ENCODE measurements at places on chromosomes 1 and 21.

DNA sequence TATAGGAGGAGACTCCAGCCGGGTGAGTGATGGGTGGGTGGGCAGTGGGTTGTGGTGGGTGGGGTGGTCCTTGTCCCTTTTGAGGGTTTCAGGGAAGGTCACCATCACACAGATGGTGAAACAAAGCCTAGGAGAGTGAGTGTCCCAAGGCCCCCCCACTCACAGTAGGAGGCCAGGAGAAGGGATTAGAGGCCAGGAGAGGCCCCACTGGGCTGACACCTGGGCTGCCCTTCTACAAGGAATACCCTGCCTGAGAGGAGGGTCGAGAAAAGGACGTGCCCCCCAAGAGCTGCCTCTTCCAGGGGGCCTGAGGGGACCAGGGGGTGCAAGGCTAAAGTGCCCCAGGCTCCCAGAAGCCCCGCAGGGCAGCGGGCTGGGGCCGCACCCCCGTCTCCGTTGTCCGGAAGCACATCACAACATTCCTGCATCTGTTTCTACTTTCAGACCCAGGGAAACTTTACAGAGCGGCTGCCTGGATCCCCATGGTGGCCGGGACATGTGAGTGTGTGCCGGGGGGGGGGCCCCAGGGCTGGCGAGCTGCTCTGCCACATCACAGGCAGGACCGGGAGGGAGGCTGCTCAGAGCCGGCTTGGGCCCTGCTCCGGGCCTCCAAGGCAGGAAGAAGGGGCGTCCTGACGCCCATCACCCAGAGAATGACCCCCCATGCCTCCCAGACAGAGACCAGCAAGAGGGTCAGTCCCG is 68.2 kb downstream of the ARHGEF16 start:
- no peak for DNase-seq

DNA sequence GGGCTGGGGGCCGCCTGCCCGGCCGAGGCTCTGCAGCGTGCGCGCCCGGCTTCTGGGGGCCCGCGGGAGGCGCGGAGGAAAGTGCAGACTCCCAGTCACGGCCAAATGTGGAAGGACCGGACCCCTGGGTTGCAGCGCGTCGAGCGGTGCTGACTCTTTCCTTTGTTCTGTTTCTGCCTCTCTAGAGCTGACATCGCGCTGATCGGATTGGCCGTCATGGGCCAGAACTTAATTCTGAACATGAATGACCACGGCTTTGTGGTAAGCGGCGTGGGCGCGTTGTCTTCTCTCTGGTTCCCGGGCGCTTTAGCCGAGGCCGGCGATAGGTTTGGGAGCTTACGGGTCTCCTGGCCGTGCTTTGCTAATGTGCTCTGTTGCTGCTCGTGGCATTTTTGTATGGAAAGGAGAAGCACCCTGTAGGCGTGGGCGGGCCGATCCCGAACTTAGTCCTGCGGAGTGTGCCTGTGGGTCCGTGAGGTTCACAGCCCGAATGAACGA is 629 bp downstream of the PGD start:
- peak; percentile 39 for DNase-seq

GRCh38 chr1:214125819-214126218 is 138.0 kb downstream of the PROX1 start:
- DNase-seq, result no peak

- DNase-seq, result peak; percentile 4
These were observed 87.5 kb downstream of the COP1 start for GRCh38 chr1:176119549-176119948.

DNA sequence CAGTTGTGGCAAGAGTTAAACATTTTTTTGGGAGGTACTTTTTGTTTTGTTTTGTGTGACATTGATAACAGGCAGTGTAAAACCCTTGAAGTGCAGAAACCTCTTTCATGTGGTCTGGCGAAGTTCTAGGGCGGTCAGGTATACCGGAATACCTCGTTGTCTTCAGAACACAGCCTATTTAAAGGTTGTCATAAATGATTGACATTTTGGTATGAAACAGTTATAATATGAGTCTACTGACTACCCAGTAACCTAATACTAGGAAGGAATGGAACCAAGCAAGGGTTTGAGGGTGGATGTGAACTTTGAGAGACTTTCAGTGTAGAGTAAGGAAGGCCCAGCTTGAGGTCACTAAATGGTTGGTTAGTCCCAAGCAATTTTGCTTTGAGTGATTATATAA is 40.5 kb downstream of the PATJ start:
- DNase-seq, result peak; percentile 56

DNA sequence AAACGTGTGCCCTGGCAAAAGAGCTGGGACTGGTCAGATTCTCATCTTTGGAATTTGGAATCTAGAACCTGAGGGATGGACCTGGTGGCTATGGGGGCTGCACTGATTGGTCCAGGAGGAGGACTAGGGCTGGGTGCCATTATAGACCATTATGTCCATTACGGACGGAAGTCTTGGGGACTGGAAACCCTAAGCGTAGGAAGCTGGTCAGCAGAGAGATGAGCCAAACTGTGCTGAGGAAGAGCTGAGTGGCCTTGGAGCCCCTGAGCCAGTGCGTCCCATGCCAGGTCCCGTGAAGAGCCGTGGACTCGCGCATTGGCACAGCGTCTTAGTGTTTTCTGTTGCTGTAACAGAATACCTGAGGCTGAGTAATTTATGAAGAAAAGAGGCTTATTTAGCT is 10.0 kb downstream of the MRAP start:
- DNase-seq, result no peak

DNA sequence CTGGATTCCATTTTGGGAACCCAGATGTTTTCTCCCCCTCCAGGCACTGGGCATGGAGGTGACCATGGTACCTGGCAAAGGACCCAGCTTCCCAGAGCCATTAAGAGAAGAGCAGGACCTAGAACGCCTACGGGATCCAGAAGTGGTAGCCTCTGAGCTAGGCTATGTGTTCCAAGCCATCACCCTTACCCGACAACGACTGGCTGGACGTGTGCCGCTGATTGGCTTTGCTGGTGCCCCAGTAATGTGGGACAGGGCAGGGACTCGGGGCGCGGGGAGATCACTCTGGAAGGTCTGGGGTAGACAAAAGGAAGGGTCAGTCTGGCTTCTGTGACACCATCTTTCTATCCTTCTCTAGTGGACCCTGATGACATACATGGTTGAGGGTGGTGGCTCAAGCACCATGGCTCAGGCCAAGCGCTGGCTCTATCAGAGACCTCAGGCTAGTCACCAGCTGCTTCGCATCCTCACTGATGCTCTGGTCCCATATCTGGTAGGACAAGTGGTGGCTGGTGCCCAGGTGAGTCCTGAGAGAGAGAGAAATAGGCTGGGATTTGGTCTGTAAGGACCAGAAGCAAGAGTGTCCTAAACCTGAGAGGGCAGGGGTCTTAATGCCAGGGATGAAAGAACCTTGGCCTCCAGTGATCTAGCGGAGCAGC is 1.6 kb downstream of the UROD start:
- DNase-seq, result no peak

- DNase-seq, result no peak
These were observed 73.9 kb downstream of the SLC66A1 start for GRCh38 chr1:19385869-19386591.

DNA sequence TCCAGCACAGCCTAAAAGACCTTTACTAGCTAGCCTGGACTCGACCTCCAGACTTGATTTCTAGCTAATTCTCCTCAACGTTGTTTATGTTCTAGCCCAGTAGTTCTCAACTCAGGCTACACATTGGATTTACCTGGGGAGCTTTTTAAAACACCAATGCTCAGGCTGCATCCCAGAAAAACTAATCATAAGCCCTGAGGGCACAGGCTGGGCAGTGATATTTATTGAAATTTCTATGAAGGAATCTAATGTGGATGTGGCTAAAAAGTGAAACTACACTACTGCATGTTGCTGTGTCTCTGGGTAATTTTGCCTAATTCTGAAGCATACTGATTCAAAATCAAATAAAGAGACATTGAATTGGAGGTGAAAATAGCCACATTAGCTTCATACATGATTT is 479.4 kb downstream of the KCNT2 start:
- DNase-seq, result no peak
